ENCODE measurements at places on chromosomes 1 and 21.

DNA sequence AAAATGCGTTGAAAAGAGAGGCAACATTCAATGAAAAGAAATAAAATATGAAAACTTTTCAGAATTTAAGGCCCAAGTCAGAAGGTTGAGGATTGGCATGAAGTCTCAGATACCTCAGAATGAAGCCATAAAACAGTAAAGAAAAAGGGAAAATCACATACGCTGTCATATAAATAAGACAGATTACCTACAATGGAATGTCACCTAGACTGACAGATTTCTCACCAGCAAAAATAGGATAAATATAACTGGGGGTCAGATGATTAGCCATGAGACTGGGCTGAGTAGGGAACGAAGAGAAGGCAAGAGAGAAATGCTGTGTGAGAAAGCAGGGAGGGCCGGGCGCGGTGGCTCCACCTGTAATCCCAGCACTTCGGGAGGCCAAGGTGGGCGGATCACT lies 51.6 kb upstream of the DESI2 start:
- DNase-seq, result no peak

- DNase-seq, result no peak
Observed at GRCh38 chr1:86352086-86352485, 44.0 kb downstream of the ODF2L start.

GRCh38 chr1:114345930-114346479 lies 165.0 kb downstream of the TRIM33 start:
- DNase-seq, result no peak

GRCh38 chr1:30287976-30288375 lies 435.4 kb downstream of the MATN1 start:
- DNase-seq, result no peak

GRCh38 chr1:52551507-52552235 lies 1.2 kb downstream of the TUT4 start:
- DNase-seq, result no peak

- DNase-seq, result no peak
Observed at GRCh38 chr1:100246738-100247137, 2.9 kb downstream of the DBT start.

DNA sequence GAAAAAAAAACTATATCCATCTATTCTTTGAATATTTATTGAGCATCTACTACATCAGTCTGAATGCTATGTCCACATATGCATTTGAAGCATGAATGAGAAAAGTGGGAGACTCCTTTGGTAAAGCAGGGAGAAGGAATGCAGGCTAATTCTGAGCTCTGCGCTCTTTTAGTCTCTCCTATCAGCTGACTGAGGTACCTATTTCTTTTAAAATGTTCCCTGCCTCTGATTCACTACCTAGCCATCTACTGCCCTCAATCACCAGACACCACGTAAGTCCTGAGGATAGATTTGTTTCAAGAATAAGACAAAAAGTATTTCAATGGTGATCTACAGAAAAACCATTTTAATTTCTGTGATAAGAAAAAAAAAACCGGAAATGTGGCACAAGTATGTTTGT lies 3.8 kb upstream of the RGS13 start:
- DNase-seq, result no peak

DNA sequence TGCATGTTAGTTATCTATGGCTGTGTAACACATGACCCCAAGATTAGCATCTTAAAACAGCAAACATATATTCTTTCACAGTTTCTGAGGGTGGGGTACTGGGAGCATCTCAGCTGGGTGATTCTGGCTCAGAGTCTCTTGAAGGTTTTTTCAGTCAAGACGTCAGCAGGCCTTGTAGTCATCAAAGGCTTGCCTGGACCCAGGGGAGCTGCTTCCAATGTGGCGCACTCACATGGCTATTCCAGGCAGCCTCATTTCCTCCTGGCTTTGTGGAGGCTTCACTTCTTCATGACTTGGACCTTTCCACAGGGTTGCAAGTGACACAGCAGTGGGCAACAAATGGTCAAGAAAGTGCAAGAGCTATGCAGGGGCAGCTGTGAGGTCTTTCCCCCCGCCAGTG lies 114.7 kb downstream of the ACTL8 start:
- no peak for DNase-seq

DNA sequence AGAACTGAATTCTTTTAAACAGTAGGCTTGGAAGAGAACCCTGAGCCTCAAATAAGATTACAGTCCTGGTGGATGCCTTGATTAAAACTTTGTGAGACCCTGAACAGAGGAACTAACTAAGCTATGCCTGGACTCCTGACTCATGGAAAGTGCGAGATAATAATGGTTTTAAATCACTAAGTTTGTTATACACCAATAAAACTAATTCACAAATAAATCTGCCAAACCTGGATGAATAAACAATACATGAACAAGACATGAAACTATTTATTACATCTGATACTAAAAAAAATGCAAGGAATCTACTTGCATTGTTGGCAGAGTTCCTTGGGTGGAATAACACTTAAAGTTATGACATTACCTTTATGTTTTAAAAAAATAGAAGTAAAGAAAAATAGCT lies 118.4 kb downstream of the PIGK start:
- DNase-seq, result no peak

DNA sequence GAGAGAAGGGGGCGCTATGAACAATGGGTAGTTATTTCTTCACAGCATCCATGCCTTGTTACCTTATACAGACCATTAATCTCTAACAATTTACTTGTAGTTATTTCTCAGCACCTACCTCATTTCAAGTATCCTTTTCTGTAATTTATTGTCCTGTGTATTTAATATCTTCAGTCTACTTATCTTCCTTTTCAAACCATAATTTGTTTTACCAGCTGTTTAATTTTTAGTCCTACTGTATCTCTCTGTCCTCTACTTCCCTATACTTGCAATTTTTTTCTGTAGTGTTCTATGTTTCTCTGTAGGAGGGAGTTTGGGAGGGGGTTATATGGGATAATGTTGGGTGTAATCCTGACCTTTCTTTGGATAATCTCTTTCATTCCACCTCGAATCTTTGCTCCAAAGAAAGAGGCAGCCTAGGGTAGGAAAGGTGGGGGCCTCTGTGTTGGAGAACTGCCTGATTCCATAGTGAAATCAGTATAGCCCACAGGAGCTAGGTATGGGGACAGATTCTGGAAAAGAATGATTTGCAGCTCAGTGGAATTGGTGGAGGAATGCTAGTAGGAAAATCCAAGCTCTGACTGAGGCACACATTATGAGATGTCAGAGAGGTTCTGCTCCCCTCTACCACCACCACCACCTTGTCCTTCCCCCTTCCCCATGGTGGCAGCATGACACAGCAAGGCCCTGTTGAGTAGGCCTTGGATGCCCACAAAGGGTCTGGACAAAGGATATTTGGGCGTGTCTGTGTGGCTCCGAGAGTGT lies 642 bp downstream of the MLLT11 start:
- peak; percentile 25 for DNase-seq

DNA sequence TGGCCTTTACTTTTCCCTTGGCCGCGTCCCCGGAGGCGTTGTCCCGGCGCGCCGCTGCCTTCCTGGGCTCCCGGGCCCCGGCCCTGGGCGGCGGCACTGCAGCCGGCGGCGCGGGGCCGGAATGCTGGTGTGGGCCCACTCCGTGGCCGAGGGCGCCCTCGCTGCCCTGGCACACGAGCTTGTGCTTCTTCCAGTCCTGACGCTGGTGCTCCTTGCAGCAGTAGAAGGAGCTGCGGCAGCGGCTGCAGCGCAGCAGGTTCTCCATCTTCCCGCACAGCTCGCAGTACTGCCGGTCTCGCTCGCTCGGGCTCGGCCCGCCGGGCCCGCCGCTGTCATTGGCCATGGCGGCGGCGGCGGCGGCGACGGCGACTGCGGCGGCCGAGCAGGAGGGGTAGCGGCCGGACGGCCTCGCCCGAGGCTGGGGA lies 529 bp downstream of the EGLN1 start:
- DNase-seq, result no peak
